ENCODE measurements at places on chromosomes 1 and 21.

GRCh38 chr1:97877307-97877706 is 43.5 kb downstream of the DPYD start:
- DNase-seq, result no peak

DNA sequence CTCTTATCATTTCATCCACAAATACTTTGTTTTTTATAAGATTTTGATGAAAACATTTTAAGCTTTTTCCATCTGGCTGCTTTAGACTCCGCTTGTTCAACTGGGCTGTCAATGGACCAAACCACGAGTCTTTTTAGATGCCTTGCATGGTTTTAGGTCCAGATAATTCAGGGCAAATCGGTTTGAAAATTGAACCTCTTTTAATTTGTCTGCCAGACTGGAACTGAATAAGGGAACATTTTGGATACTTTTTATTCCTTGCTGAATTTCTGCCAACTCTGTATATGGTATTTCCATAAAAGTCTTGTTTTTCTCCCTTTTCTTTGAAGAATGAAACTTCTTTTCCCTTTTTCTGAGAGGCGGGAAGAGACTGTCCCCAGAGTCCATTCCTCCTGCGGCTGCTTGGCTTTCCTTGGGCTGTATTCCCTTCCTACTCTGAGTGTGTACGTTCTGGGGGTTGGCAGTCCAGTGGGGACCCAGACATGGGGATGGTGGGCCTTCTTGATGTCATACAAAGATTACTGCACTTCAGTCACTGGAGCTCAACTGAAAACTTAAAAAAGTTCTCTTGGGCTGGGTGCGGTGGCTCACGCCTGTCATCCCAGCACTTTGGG is 46.5 kb upstream of the CNN3 start:
- no peak for DNase-seq

GRCh38 chr1:165352442-165353293 is 3.8 kb downstream of the LMX1A start:
- no peak for DNase-seq

DNA sequence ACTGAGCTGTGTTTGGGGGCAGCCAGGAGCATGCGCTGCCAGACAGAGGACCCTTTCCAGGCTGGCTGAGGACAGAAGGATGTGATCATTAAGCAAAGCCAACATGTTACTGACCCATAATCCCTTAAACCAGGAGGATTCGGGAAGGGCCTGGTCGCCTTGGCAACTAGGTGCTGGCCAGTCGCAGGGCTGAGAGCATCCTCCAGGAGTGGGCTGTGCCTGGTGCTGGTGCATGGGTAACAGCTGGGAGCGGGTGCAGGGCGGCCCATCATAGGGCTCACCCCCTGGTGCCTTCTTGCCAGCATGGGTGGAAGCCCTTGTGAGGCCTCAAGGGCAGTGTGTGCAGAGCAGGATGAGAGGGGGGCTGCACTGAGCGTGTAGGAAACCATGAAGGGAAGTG is 17.2 kb downstream of the CDK18 start:
- DNase-seq, result no peak

DNA sequence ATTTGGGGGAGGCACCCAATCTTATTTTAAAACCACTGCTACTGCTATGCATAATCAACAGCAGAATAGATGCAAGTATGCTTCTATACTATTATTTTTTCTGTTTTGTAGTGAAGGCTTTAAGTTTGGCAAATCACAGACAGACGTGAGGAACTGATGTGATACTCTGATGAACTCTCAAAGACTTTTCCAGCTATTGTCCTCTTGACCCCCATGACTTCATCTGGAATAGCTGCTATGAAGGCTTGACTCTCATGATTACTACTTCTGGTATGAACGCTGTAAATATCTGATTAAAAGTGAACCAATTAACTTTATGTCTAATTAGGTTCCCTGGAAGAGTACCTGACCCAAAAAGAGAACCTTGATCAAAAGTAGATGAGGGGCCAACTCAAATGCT is 49.1 kb downstream of the EYA3 start:
- DNase-seq, result no peak

- no peak for DNase-seq
These were observed 64.3 kb downstream of the ADCY10 start for GRCh38 chr1:167849666-167850065.

DNA sequence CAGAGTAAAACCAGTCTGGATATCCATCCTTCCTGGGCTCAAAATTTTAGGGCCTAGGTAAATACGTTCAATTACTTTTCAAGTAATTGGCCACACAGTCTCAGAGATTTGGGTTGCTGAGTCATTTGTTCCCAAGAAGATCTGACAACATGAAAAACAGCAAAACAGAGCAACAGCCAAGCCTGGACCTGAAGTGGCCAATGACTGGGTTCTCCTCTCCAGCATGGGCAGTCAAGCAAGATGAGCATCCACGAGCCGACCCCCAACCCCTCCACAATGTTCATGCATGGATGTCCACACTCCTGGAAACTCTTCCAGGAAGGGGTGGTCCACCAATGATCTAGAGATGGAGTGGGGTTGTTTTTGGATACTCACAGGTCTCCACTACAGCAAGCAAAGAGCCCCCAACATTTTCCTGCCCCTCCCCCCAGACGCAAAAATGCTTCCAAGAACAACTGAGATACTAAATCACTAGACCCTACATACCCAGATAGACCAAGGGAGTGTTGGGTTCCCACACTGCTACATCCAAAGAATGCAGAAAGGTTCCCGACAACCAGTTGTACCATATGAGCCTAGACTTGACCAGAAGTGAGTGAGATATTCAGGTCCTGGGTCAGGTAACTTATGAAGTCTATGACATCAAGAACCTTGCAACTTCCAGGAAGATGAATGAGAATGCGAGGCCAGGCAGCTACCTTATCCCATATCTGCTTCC is 73.0 kb downstream of the CD46 start:
- no peak for DNase-seq

DNA sequence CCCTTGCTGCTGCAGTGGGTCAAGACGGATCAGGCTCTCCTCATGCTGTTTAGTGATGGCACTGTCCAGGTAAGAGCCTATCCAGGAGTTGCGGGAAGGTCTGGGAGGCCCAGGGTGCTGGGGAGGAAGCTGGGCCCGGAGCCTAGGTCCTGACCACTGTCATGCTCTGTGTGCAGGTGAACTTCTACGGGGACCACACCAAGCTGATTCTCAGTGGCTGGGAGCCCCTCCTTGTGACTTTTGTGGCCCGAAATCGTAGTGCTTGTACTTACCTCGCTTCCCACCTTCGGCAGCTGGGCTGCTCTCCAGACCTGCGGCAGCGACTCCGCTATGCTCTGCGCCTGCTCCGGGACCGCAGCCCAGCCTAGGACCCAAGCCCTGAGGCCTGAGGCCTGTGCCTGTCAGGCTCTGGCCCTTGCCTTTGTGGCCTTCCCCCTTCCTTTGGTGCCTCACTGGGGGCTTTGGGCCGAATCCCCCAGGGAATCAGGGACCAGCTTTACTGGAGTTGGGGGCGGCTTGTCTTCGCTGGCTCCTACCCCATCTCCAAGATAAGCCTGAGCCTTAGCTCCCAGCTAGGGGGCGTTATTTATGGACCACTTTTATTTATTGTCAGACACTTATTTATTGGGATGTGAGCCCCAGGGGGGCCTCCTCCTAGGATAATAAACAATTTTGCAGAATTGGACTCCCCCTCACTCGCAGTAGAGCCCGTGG is 1.7 kb downstream of the DYNLT4 start:
- DNase-seq, result no peak

GRCh38 chr1:230072296-230072695 is 5.3 kb downstream of the GALNT2 start:
- no peak for DNase-seq

GRCh38 chr1:69700770-69701169 is 133.0 kb downstream of the LRRC7 start:
- no peak for DNase-seq

DNA sequence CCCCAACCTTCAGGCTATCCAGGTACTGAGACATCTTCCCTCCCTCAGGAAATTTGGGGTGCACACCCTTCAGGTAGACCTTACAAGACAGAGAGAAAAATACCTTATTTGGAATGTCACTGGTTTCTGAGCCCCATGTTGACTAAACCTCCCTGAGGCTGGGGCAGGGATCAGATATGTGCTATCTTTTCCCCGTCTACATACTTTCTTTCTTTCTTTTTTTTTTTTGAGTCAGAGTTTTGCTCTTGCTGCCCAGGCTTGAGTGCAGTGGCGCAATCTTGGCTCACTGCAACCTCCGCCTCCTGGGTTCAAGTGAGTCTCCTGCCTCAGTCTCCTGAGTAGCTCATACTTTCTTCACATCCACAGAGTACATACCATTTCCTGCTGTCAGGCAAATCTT is 1.6 kb downstream of the CYB5R1 start:
- DNase-seq, result no peak

DNA sequence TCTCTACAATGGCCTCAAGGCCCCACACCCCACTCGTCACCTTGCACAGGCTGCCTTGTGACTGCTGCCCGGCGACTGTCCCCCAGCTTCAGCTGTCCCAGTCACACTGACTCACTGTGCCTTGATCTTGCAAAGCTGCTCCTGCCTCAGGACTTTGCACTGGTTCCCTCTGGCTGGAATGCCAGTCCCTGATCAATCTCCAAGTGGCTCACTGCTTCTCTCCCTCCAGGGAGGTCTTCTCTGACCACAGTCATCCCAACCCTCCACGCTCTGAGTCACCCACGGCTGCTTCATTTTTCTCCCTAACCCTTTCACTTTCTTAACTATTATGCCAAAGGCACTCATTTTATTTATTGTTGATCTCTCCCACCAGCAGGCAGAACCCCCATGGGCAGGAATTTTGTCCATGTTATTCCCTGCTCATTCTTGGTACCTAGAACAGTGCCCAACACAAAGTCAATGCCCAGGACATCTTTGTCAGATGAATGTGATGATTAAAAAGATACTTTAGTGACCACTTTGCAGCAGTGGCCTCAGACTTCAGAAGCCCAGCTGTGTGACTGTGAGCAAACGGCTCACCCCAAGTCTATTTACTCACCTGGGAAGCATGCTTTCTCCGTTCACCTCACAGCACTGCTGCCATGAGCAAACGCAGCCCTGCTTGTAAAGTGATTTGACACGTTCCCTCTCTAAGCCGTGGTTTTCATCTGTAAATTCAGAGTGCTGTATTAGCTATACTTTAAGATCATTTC is 53.4 kb downstream of the ZBTB18 start:
- peak; percentile 78 for DNase-seq

DNA sequence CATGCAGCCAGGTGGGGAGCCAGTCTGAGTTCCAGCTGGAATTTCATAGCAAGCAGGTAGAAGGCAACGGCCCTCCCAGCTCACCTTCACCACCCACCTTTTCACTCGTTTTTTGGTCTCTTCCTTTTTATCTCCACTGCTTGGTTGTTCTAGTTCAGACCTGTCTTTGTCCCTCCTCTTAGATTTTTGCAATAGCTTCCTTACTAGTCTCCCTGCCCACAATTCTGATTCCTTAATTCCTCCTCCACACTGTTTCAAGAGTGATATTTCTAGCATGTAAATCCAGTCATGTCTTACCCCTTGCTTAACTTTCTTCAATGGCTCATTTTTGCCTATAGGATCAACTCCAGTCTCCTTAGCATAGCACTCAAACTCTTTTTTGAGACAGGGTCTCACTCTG is 119.6 kb downstream of the TMEM53 start:
- no peak for DNase-seq

GRCh38 chr1:64483731-64484414 is 13.9 kb downstream of the CACHD1 start:
- no peak for DNase-seq

GRCh38 chr1:84352298-84353106 is 45.8 kb upstream of the DNASE2B start:
- DNase-seq, result no peak

GRCh38 chr21:32523988-32524719 is 61.2 kb downstream of the TCP10L start:
- peak; percentile 76 for DNase-seq

- peak; percentile 36 for DNase-seq
These were observed 130.4 kb downstream of the AK5 start for GRCh38 chr1:77412069-77412819.

DNA sequence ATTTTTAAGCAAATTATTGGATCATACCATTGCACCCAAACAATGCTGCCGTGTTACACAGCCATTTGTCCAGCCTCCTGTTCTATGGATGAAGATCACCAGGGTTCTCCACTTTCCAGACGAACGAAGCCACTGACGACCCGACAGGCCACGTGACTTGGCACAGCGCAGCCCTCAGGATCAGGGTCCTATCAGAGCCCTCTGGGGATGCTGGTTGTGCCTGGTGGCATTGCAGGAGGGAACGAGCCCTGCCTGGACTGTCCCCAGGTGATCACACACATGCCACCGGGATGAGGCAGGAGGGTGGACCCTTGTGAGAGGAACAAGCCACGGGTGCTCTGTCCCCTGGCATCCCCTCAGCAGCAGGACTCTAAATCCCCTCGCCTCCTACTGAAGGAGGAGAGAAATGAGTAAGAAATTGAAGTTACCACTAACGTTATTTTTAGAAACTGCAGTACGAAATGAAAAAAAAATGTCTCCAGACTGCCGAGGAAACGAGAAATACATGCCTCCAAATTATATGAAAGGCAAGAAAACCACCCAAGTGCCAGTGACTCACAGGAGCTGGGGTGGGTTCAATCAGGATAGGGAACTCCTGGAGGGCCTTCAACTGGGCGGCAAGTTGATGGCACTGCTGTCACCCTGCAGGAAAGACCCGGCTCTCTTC is 58.7 kb upstream of the PDE9A start:
- no peak for DNase-seq

DNA sequence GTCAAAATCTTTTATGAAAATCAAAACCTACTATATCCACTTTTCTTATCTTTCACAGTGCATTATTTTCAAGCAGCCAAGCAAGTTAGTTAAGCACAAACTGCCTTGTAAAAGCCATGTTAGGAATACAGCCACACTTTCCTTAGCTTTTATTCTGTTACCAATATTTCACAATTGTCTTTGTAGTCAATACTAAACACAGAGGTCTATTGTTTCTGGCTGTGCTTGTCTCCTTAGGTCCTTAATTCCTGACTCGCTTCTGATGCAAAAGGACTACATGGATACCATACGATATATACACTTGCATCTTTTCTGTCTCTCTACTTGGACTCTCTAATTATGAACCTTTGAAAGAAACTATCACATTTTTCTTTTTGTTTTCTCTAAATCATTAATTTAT is 331.8 kb downstream of the NEGR1 start:
- DNase-seq, result no peak

DNA sequence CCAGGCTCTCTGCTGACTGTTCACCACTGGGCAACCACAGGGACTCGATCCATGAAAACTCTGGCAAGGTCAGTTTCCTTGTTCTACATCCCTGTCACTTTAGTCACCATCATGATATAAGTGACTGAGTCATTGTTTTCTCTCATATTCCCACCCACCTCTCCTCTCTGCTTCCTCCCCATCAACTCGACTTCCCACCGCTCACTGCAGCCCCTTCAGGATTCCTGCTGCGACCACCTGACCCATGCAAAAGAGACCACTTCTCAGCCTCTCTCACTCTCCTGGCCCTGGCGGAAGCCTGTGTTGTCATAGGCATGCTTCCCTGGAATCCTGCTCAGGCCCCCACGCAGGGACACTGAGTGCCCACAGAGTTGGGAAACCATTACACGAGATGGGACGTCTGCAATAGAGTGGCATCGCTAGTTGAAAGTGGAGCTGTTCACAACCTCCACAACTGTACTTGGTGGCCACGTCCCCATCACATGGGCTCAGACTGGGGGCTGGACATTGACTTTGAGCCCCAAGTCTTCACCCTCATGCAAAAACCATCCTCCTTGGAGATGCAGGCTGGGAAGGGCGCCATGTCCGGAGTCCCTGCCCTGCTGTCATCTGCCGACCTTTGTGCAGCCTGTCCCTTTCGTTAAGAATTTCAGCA is 1.8 kb upstream of the TFF2 start:
- DNase-seq, result no peak

- no peak for DNase-seq
These were observed 82.6 kb upstream of the DPYD start for GRCh38 chr1:98003442-98003841.
